ENCODE measurements at places on chromosomes 2 and 18.

GRCh38 chr2:175468431-175469098, 287.1 kb upstream of the ATP5MC3 start:
- no peak for DNase-seq

GRCh38 chr2:157055660-157056199, 201.8 kb upstream of the GALNT5 start:
- DNase-seq, result peak; percentile 13

GRCh38 chr2:28547906-28548600, 52.2 kb downstream of the PLB1 start:
- no peak for DNase-seq

DNA sequence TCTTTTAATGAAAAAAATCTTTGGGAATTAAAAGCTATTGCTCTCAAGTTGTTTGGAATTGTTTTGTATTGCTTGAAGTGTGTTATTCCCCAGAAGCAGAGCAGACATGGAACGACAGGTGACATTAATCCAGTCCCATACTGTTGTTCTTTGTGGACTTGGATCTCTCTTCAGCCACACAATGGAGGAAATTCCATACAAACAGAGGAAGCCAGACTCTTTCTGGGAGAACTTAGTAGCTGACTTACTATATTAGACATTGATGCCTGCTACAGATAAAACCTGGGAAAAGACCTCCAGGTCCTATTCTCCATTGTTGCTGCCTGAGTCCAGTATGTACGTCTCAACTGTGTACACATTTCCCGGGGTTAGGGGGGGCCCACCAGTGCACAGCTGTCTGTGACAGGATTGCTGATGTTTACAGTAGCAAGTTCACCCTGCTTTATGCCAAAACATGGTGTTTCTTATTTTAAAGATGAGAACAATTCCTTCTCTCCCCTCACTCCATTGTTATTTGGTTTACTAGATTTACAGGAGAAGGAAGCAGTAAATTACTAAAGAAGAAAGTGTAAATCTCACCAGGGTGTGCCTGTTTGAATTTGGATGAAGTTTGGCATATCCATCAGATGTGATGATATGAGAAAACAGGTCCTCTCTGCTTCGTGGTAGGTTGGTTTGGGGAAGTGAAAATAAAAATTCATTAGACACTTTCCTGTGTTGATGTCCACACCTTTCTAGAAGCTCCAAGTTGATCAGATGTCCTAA, 142.4 kb upstream of the RBBP8 start:
- DNase-seq, result no peak

DNA sequence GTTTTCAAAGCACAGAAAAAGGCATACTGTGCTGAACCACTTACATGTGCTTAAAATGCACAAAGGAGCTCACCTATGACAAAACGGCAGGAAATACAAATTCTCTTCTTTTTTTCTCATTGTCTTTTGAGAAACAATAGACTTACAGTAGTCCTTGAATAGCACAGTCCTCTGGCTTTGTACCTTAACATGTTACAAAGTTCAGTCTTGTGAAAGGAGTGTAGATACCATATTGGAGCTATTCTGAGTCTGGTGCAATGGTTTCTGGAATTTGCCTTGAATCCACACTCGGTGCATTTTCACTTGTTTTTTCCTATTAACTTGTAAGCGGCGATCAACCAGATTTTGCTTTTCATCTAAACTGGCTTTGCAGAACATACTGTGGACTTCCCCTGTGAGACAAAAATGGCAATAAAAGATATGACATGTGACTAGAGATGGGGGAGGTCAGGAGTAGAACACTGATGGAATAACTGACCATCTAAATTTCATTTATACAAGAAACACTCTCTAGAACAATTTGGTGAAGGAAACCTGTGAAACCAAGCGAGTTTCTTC, 109.7 kb downstream of the METTL8 start:
- DNase-seq, result no peak

- DNase-seq, result no peak
Observed at GRCh38 chr18:8238507-8238906, 370.7 kb upstream of the RAB12 start.

DNA sequence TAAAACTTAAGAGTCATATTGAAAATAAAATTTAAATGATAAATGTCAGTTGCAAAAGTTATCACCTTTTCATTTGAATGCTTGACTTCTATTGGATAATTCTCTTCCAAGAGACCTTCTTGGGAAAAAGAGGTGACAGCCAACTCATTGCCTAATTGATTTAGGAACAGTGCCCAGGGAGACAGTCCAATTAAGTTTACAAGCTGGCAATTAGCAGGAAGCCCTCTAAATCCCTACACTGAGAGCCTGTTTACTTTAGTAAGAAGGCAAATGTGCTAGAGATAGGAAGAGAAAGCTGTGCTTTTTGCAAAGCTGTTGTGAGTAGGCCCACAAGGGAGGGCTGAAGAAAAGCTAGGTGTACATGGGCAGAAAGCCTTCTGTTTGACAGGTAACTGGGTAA, 189.1 kb downstream of the WDPCP start:
- DNase-seq, result no peak

DNA sequence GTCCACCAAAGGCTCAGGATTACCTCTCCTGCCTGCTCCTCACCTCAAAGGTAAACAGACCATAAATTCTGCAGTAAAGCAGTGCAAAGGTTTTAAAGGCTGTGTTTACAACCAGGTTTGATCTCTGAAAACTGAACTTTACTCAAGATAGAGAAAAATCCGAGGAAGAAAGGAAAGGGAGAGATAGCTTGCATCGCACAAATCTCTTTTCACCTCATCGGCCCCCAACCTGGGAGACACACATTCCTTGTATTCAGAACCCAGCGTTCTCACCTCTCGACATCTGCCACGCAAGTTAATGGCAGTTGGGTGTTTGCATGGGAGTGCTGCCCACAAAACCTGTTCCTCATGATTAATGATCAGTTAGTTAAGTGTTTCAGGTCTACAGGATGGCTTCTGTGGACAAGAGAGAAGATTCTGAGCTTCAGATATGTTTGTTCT, 72.6 kb downstream of the GATA6 start:
- DNase-seq, result no peak

GRCh38 chr2:182043021-182043420, 57.4 kb downstream of the PPP1R1C start:
- DNase-seq, result no peak

- DNase-seq, result no peak
Observed at GRCh38 chr2:224194161-224194560, 155.1 kb upstream of the SERPINE2 start.

DNA sequence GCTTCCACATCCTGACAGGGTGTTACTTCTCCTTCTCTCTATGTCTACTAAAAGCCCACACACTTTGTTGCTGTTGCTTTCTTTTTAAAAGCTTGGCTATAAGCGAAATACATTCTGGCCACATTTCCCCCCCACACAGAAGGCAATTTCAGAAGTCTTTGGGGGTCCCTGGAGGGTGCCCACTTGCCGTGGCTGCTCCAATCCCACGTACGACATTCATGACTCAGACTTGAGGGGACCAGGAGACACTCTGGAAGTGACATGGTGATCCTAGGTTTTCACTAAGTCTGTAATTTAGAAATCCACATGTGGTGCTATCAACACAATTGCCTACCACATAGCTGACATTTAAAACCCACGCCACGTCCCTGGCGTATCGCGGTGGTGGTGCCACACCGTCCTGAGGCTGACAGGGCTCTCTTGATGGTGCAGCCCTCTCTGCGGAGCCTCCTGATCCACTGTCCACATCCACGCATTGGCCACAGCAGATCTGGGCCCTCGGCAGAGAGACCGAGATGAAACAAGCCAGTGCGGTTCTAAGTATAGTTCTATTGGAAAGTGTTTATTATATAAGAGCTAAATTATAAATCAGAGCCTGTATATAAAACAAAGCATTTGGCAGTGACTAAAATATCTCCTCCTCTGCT, 42.4 kb downstream of the CYP27C1 start:
- no peak for DNase-seq

DNA sequence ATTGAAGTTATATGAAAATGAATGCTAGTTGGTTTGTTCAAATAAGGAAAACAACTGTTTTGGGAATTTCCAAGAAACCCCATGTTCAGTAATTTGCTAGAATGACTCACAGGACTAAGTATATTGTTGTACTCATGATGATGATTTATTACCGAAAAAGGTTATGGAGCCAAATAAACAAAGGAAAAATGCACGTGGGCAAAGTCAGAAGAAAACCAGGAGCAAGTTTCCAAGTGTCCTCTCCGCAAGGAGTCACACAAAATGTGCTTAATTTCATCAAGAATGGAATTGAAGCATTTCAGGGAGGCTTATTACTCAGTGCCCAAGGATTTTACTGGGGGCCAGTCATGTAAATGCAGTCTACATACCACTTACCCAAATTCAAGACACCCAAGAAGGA, 1652.4 kb upstream of the TMEFF2 start:
- DNase-seq, result no peak

GRCh38 chr18:13435586-13436333, 217.2 kb downstream of the LDLRAD4 start:
- DNase-seq, result peak; percentile 30

DNA sequence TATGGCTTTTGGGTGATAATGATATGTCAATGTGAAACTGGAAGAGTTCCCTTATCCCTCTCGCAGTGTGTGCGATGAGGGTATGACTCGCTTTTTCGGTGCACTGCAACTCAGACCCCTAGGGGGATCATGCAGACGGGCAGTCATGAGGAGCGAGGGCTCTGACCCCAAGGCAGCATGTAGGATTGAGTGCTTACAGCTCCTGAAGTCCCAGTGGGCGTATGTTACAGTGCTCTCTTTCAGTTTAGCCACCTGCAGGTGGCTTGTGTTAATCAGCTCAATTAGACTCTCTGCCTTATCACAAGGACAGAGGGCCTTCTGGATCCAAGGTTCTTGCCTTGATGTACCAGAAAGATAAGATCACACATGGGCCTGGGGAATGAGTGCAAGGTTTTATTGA, 1269.9 kb upstream of the GYPC start:
- DNase-seq, result no peak

DNA sequence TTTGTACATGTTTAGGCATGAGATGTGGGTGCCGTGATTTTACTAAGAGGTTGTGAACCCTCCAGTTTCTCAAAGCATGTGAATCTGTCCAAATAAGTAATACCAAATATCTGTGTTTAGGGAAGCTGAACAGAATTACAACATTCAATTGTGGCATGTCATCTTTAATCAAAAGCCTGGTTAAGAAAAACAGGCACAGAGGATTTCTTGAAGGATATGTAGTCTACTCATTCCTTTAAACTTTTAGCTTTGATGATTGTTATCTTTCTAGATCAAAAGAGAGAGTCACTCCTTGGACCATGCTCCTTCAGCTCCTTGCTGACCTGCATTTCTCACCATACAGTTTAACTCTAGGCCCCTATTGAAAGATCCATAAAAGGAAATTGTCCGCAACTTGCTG, 296.8 kb downstream of the STK39 start:
- no peak for DNase-seq

- no peak for DNase-seq
Observed at GRCh38 chr2:234318361-234318760, 178.5 kb downstream of the ARL4C start.

DNA sequence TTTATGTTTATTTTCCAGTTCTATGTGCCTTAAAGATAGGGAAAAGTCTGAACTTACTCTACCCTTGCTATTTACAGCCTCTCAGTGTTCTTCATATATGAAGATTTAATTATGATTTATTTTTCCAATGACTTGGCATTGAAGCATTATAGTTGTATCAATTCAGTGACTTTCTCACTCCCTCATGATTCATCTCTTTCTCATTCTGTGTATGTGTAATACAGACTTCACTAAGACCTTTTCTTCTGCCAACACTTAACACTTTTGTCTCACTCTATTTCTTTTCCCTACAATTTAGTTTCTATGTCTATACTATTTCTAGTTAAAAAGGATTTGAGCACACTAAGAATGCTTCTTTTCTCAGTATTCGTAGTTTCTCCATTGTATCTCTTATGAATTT, 1470.3 kb upstream of the ACVR2A start:
- DNase-seq, result no peak

DNA sequence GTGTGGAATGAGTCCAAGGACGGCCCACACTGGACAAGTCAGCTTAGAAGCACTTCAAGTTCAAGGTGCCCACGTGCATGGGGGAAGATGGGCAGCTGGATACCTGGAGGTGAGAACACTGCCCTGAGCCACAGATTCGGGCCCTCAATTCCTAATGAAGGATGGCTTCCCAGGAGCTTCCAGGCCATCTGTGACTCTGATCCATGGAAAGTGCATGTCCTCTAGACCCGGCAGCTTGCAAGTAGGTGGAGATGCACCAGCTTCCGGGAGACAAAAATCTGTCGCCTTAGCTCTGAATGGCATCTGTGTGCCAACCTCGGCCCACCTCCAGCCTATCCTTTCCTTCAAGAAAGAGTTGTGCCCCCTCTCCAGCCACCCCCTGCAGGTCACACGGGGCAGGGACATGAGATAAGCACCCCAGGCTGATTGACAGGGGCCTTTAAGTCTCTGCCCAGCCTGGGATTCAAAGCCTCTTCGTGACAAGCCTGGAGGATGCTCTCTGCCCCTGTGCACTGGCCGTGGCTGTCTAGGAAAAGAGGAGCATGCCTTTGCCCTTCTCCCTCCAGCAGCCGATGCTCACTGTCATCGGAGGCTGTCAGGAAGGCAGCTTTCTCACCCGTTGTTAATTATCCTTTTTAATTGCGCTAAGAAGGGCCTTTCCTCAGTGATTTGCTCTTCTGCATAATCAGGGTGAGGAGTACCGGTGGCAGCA, 65.5 kb downstream of the BIN1 start:
- DNase-seq, result no peak

GRCh38 chr2:65722028-65722778, 289.8 kb upstream of the SPRED2 start:
- peak; percentile 41 for DNase-seq

DNA sequence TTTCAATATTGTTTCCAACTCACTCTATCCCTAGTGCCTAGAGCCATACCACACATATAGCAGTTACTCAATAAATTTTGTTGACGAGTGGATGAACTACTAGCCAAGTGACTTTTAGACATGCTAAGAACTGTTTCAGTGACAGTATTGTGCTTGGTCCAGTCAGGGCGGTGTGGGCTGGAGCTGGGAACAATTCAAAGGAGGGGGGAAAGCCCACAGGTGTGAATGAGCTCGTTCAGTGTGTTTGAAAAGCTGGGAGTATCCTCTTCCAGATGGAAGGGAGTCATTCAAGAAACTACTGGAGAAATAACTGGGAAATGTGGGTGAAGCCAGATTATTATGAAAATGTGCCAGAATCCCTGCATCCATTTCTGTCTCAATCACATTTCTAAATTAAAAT, 1.7 kb upstream of the SERPINE2 start:
- no peak for DNase-seq

GRCh38 chr2:189056200-189057106, 82.3 kb downstream of the COL3A1 start:
- DNase-seq, result no peak

DNA sequence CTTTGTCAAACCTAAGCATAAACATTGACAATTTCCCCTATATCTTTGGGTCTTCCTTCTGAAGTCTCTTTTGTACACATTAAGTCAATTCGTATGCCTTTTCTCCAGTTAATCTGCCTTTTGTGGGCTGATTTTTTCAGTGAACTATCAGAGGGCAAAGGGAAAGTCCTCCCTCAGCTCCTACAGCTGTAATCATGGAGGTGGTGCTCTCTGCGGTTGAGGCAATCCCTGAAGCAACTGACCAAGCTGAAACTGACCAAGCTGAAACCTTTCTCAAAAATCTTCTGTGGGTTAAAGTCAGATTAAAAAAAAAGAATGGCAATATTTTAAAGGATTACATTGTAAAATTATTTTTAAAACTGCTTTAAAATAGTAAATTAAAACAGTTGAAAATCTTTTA, 105.8 kb upstream of the DNAJC10 start:
- DNase-seq, result no peak

Measured in muscle of back (tissue), 13 donors.